ENCODE measurements at places on chromosomes 2 and 18.
A peak's percentile ranks its signal among the peaks of the same experiment; 100 is the strongest.

DNA sequence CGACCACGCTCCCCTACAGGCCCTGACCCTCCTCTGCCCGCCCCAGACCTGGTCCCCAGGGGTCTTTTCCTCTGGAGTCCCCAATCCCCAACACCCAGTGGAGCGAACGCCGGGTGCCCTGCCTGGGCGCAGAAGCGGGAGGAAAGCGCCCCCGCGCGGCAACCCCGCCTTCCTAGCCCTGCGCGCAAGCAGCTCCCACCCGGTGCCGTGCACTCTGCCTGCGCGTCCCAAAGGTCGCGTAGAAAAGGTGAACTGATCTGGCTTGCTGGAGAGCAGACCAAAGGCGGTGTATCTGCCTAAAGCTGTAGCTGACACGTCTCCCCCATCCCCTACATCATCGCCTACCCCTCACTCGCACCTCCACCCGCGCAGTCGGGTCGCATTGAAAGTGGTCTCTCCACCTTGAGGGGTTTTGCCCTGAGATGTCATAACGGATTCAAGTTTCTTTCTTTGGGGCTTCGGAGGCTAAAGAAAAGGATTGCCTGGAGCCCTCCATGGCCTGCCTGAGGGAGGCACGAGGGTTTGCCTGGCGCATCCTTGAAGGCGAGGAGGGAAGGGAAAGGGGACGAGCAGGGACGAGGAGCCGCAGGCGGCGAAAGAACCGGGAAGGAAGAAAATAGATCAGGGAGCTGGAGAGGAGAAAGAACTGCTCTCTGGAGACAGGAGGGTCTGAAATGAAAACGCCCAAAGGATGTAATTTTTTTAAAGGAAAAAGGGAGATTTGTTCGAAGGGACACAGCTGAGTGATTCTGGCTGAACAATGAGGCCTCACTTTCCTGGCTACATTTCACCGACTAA is 5.8 kb downstream of the GAD1 start:
- DNase-seq: no peak

- DNase-seq: no peak
Measured at GRCh38 chr2:170277951-170278350, 100.0 kb downstream of the MYO3B start.

- DNase-seq: peak; percentile 98
Measured at GRCh38 chr2:163348857-163349380, 386.9 kb downstream of the FIGN start.

DNA sequence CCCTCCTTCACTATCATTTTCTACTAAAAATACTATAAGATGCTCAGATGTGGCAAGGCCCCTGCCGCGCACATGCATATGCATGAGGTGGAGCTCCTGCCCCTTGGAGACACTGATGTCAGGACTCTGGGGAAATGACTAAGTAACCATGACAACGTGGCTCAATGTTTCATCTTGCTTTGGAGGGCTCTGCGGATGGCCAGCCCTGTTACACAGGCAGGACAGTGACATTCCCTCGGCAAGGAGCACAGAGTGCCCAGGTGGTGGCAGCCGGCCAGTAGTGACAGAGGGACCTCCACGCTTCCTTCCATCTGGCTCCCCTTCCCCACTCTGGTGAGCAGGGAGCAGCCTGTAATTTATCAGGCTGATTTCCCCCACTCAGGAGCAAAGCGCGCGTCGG is 364.1 kb downstream of the SS18 start:
- DNase-seq: no peak

DNA sequence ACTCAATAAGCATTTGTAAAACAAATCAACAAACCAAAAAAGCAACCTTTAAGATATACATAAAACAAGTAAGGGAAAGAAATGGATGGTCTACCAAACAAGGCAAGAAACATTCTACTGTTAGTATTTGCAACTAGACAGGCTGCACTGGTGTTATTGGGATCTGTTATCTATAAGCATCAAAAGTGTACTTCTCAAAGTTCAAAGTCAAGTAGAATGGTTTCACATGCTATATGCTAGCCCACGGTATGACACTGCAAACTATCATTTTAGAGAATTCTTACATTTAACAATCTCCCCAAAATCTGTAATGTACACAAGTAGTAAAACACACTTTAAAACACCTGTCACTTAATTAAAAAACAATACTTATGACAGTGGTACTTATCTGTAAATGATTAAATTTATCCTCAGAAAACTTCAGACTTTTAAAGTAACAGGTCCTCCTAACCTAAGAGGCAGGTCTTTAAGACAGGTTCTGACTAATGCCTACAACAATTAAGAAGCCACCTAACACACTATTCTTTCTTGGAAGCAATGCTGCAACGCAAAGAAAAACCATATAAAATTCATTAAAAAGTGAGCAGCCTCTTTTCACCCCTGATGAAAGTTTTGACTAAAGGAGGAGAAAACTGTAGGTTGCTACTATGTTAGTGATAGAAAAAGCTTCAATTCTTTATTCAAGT is 34.8 kb downstream of the SMAD2 start:
- DNase-seq: no peak

GRCh38 chr2:186429104-186429503 is 57.0 kb upstream of the ZC3H15 start:
- no peak for DNase-seq

- DNase-seq: no peak
Measured at GRCh38 chr2:196334710-196335109, 163.3 kb upstream of the STK17B start.

DNA sequence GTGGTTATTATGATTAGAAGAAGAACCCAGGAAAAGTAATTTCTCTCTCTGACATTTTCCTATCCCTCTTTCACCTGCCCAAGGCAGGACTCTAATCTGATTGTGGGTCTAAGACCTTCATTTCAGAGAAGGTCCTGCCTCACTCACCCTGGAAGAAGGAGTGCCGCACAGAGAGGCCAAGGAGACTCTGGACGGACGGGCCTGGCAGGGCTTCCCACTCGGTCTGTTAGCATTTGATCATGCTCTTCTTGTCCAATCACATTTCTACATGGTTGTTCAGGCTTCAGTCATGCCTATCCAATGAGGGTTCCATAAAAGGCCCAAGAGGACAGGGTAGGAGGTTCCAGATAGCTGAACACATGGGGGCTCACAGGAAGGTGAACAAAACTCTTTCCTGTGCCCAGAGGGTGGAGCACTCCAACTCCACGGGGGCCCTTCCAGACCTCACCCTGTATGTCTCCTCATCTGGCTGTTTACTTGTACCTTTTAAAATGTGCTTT is 27.0 kb downstream of the ZNF892 start:
- DNase-seq: no peak

DNA sequence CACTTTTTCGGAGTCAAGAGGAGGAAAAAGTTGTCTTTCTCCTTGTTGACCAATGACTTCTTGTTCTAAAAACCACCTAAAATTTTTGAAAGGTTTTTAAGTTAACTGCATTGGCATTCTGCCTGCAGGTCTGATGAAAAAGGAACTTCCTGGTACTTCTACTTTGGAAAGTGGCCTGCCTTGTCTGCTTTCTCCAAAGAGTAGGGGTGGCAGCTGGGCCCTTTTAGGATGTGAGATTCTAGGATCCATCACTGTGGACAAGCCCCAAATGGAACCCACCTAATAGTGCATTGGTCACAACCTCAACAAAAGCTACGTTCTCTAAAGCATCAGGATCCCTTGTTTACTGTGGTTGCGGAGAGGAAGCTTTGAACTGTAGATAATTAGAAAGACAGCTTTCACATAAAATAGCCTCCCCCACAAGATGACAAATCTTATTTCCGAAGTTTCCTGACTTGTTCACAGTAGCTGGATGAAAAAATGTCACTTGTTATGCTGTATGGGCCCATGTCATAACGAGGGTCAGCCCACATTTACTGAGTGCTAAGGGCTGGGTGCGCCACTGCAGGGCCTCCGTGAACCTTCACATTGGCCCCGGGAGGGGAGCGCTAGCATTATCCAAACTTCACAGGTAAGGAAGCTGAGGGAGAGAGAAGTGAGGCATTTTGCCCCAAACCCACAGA is 17.4 kb downstream of the ASPRV1 start:
- DNase-seq: peak; percentile 53

GRCh38 chr2:56230156-56230555 is 46.4 kb downstream of the CCDC85A start:
- no peak for DNase-seq

DNA sequence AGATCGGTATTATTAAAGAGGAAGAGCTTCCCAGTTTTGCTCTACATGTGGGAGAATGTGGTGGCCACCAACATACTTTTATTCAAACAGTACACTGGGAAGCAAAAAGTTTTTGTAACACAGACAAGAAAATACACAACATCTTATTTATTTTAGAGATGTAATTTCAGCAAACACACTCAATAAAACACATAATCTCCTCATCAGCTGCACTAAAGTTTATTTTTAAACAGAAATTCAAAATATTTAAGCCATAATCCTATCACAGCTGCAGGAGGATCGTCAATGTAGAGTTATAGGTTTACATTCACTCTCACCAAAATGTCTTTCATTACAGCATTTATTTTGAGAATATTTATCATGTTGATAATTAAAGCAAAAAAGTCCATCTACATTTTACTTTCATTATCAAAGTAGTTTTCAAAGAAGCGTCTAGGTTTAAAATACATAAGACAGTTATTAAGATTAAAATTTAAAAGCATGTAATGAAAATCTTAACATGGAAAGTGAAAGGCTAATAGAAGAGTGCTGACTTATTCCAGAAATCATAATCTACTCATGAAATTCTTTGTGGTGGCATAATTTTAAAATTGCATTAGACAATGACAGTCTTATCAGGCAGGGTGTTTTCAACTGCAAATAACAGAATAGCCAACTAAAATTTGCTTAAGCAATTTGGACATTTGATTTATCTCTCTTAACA is 61.0 kb downstream of the ANKRD44 start:
- DNase-seq: peak; percentile 35

GRCh38 chr2:73979686-73980085 is 5.0 kb upstream of the TET3 start:
- peak; percentile 72 for DNase-seq
